ENCODE measurements at places on chromosomes 2 and 18. TPM values are rescaled to one million over a fixed set of nuclear protein-coding genes. Genes with fewer than 3 reads are reported as not detected.

GRCh38 chr2:153287109-153287801 is 191.3 kb downstream of the RPRM start:
- no peak for DNase-seq

GRCh38 chr2:96340493-96341414 is 5.2 kb downstream of the NCAPH start:
- DNase-seq, result no peak

LNPK gene
- total RNA-seq, result 7.4 TPM

COL4A4 gene
- total RNA-seq, result 2.3 TPM

DNA sequence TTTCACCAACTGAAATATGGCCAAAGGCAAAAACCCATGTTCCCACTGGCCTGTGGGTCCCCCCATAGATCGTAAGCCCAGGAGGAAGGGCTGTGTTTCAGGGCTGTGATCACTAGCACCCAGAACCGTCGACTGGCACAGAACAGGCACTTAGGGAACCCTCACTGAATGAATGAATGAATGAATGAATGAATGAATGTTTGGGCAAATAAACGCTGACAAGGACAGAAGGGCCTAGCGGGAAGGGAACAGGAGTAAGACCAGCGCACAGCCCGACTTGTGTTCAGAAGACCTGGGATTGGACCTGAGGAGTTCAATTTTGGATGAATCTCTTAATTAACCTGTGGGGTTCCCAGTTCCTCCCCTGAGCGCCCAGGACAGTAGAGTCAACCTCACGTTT is 76.2 kb downstream of the TPO start:
- no peak for DNase-seq

Measured in G401 (cell line).